ENCODE measurements at places on chromosomes 5 and 9.

DNA sequence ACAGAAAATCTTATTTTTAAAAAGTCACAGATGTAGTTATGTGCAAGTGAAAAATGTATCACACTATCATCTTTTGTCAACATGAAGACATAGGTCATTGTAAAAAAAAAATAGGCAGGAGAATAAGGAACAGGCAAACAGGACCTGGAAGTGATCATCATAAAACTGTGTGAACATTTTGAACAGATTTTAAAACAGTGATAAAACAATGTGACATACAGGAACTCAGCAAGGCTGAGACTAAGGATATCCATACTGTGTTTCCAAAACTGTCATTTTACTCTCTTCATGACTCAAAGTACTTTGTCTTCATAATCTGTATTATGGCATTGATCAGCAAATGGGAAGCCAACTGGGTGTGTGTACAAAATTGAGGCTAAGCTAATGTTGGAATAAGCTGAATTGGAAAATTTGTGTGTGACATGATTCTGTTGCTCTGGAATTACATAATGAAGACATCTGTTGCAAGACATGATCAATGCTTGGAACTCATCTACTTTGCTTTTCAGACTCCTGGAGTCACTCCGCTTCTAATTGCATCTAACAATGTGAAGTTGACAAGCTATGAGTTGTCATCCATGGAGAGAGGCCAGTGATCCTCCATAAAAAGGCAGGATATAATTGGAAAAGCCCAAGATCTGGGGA lies 978.7 kb upstream of the NUDT12 start:
- DNase-seq: no peak

DNA sequence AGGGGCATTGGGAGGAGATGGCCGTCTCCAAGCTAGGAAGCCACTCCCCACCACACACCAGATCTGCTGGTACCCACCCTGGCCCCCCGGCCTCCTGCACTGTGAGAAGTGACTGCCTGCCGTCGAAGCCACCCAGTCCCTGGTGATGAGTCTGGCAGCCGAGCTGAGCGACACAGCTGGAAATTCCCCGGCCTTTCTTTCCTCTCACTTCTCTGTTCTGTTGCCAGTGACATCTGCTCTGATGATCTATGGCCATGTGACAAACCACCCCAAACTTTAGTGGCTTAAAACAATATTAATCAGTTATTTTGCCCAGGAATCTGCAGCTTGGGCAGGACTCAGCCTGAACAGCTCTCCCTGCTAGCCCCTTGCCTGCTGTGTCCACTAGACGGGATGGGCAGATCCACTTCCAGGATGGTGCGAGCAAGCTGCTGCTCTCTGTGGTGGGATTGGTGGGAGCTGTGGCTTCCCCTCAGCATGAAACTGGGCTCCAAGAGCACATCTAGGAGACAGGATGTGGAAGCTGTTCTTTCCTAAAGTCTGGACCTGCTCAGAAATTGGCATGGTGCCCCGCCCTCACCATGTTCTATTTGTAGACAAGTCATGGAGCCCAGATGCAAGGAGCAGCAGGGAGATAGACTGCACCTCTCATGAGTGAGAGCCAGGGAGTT lies 211.2 kb downstream of the GADD45G start:
- DNase-seq: no peak

- DNase-seq: no peak
Observed at GRCh38 chr5:7242118-7242710, 153.7 kb upstream of the ADCY2 start.

GRCh38 chr9:99366621-99367020 lies 144.5 kb downstream of the SEC61B start:
- no peak for DNase-seq

DNA sequence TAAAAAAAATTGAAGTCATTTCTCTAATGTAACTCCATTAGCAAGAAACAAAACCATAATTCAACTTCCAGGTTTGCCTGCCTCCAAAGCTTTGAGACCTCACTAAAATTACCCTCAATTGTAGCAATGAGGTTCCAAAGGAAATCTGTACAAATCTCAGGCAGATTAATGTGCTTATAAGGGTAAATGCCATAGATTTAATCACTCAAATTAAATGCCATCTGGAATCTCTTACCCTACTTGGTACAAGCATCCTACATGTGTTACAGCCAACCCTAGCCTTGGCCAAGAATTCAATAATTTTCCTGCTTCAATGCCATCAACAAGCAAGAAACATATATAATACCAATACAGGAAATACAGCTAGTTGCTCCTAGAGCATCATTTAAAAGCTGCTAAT lies 452.8 kb downstream of the RAB3C start:
- no peak for DNase-seq
